Activated CD8-positive, alpha-beta T cell treated with anti-CD3 and anti-CD28 coated beads for 36 hours (primary cell): ENCODE measurements at places on chromosomes 13 and 19. TPM values are rescaled to one million over a fixed set of nuclear protein-coding genes. Genes with fewer than 3 reads are reported as not detected.

The KIR3DL2 gene
- 0.27 TPM for total RNA-seq

DNA sequence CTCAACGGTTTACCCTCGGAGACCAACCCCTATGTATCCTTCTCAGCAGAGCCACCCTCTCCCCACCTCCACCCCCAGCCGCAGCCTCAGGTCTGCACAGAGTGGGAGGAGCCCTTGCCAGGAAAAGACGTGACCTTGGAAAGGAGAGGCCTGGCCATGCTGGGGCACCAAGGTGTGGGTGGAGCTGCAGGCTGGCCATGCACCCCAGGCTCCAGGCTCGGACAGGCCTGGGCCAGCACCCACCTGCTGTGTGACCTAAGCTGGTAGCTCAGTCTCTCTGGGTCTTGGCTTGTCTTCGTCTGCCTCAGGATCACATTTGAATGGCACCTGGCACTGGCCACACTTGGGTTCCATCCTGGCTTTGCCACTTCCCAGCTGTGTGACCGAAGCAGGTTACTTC, 29.5 kb downstream of the CCDC8 start:
- peaks cover 3% of the 10 kb centered on the region for H3K4me1 ChIP-seq
- H3K27me3 ChIP-seq: no peaks in the 10 kb centered on the region
- no peak for DNase-seq
- no peak overlapping the region for H3K27ac ChIP-seq
- peaks cover 65% of the 10 kb centered on the region for H3K36me3 ChIP-seq

DNA sequence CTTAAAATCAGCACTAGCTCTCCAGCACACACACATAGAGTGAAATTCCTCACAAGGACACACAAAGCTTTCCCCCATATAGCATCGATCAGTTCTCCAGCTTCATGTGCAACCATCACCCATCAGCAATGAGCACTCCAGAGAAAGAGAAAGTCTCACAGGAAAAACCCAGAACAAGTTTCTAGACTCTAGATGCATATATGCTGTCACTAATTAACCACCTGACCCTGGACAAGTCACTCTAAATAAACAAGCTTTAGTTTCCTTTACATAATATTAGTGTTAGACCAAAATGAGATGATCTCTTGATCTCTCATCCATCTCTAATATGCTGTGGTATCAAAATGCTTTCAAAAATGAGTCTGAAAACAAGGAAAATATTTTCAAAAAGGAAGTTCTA, 81.2 kb downstream of the TBC1D4 start:
- no peak overlapping the region for H3K27ac ChIP-seq
- peaks cover 10% of the 10 kb centered on the region for H3K27me3 ChIP-seq
- H3K4me1 ChIP-seq: no peaks in the 10 kb centered on the region
- no peaks in the 10 kb centered on the region for H3K36me3 ChIP-seq

DNA sequence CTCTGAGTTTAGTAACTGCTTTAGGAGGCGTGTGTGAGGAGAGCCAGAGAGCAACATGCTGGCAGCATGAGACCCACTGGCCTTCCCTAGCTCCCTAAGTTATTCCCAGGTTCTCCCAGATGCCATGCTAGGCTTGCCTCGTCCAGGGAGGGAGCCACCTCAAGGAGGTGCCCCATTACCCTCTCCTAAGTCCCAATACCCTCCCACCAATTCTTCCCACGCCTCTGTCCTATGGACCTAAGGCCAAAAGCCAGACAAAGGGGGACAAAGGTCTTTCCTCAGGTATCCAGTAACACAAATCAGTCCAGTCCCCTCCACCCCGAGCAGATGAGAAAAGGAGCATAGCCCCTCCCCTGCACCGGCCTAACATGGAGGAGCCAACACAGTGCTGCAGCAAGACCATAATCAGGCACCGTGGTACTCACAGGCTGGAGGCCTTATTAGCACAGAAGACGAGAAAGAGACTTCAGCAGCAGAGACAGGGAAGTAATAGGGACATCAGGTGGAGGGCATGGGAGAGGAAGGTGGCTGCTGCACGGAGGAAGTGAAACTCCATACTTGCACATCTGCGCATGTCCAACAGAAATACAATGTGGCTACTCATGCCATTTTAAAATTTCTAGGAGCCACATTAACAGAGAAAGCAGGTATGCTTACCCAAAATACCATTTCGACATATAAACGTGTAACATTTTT, 46.3 kb downstream of the BRD4 start:
- no peak overlapping the region for H3K4me3 ChIP-seq
- H3K27me3 ChIP-seq: no peaks in the 10 kb centered on the region
- no peak for DNase-seq
- peak overlapping the region; percentile 56 for H3K27ac ChIP-seq

DNA sequence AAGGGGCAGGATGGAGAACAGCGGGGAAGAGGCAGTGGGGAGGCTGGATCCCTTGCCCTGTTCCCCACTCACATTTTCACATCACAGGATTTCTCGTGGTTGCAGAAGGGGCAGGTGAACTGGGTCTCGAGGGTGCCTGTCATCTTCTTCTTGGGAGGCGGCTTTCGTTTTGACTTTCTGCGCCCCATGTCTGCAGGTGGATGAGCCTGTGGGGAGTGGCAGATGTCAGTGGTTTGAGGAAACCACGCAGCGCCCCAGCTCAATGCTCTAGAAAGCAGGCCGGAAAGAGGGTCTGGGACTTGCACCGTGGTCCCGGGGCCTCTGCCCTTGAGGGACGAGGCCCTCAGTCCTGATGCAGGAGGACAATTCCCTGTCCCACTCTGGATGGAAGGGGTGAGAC, 4.9 kb downstream of the ELOF1 start:
- no peak overlapping the region for H3K4me3 ChIP-seq
- DNase-seq: peak; percentile 47
- peak overlapping the region; percentile 28 for H3K27ac ChIP-seq
- H3K27me3 ChIP-seq: no peaks in the 10 kb centered on the region

- DNase-seq: no peak
- H3K36me3 ChIP-seq: no peaks in the 10 kb centered on the region
- H3K27ac ChIP-seq: no peak overlapping the region
- H3K4me1 ChIP-seq: no peaks in the 10 kb centered on the region
- no peaks in the 10 kb centered on the region for H3K27me3 ChIP-seq
- H3K4me3 ChIP-seq: no peak overlapping the region
Measured at GRCh38 chr13:55439450-55439849, 1701.3 kb upstream of the PRR20A start.
